ENCODE measurements at places on chromosomes 3 and 15.

- no peak for DNase-seq
Observed at GRCh38 chr15:87089551-87089950, 1009.9 kb downstream of the AGBL1 start.

DNA sequence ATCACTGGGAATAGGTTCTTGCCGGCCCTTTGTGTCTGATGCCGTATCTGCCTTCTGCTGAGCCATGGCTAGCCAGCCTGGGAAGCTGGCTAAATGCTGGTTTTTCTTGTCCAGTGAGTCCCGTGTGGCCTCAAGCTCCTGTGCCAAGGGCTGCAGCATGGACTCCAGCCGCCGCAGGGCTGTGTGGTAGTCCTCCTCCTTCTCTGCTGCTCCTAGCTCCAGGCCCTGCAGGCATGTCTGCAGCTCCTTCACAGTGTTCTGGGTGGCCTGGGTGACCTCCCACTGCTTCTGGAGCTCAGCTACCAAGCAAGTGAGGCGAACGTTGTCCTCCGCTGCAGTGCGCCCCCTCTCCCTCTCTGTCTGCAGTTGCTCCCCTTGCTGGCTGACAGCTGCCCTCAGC, 24.9 kb downstream of the CXCR6 start:
- no peak for DNase-seq

DNA sequence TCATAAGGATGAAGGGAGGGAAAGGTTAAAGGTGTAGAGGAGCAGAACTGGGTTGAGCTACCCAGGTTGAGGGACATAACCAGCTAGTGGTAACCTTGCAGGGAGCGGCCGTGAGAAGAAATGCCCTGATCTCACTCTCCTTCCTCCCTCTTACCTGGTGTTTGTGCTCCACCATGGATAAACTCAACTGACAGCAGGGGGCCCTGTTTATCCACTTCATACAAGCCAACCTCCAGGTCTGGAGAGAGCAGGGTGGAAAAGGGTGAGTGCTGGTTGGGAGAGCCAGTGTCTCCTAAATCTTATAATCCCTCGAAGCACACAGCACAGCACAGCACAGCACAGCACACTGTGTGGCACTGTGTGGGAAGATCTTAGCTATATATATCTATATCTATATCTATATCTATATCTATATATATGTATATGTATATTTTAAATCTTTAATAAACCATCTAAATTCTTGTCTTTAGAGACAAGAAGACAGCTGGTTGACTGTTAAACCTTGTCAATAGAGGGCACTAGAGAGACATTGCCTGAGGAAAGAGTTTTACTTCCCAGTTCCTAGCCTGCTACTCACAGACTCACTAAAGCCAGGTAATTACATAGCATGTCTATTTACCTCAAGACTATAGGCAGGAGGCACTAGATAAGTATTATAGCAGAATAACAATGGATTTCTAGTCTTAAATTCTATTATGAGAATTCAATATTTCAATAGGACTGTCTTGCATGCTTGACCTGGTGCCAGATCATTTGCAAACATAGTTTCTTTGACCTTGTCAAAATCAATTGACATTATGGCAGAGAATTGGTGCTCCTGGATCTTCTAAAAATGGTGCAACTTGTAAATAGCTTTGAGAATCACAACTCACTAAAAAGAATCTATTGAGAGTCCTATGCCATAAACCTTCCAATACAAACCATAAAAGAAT, 21.7 kb upstream of the FMN1 start:
- no peak for DNase-seq

DNA sequence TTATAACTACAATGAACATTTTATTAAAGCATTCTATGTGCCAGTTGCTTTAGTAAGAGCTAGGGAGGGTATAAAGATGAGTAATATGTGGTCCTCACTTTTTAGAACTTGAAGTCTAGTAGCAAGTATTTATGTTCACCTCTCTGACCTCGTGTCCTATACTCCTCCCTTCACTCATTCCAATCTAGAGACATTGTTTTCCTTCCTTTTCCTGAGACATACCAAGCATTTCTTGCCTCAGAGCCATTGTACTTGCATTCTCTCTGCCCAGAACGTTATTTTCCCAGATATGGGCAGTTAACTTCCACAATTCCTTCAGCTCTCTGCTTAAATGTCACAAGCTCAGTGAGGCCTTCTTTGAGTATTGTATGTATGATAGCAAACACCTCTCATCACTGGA, 408.6 kb downstream of the PDCD6IP start:
- DNase-seq, result no peak

- DNase-seq, result no peak
Observed at GRCh38 chr3:127026036-127026435, 43.1 kb downstream of the PLXNA1 start.

DNA sequence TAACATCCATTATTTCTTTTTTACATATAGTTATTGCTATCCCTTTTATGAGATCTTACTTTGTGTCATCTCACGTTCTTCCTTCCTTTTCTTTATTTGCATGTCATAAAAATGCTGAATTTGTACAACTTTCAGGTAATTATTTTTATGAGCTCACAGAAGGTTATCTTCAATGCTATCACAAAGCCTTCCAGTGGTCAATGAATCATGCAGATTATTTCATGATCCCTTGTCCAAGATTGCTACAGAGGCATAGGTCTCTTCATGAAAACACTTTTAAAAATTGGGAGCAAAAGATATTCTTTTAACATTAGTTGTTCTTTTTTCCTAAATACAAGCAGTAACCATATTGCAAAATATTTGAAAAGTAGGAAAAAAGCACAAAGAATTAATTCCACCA, 880.1 kb upstream of the NR2F2 start:
- no peak for DNase-seq

DNA sequence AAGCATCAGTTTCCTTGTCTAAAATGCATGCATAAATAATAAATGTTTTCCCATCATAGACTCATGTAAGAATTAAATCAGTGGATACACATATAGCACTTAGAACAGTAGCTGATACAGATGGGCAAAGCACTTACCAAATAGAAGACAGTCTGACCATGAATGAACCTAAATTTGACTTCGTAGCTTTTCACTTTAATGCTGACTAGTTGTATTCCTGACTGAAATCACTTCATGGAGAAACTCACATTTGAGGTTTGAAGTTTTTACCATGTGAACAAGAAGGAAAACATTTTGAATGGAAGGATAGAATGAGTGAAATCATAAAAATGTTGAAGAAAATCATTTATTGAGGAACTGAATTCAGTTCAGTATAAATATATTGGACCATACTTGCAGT, 68.8 kb upstream of the TMCO5A start:
- DNase-seq, result no peak

- DNase-seq, result no peak
Observed at GRCh38 chr3:61803983-61804382, 242.6 kb downstream of the PTPRG start.

DNA sequence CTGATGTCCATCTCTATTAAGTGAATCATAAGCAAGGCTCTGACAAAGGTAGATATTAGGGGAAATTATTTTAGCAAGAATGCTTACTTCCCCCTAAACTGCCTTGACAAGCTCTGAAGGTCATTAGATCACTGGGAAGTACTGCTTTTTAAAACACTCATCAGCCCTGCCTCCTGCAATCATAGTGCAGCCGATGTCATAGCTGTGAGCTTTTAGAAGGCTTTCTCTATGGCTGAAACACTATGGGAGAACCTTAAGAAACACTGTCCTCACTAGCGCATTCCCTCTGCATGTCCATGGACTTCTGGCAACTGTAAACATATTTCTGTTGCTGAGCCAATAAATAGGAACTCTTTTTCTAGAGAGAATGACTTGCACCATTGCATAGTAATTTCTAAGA, 38.7 kb upstream of the PTPRG start:
- DNase-seq, result no peak

- no peak for DNase-seq
Observed at GRCh38 chr3:195111319-195111705, 159.6 kb downstream of the XXYLT1 start.

DNA sequence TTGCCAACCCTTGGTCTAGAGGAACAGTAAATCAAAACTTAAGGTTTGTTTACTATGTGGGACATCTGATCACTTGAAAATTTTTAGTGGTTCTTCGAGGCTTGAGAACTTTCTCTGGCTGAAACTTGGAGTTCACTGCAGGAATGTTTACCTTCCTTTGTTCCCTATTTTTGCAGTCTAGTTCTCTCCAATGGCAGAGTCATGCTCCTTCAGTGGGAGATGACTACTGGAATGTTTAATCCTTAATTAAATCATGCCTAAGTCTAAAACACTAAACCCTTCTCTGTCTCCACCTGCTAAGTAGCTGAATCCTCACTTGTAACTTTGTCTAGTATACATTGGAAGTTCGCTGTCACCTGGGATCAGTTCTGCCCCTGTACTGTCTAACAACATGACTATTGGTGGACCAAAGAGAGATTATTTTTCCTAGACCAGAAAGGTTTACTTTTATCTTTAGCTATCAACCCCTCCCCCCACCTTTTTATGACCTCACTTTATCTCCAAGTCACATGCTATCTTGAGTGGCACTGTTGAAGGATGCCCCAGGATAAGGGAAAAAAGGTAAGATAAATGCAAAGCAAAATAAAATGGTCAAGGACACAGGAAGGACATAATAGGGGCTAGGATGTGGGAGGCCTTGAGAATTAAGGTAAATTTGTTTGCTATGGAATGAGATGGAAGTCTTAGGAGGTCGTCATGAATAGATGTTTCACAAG, 1.2 kb upstream of the ZNF609 start:
- no peak for DNase-seq

Data from hypothalamus (tissue), 51 donors.